NCI-H446 (cell line): ENCODE measurements at places on chromosomes 16 and 17.

- no peak for DNase-seq
These were observed 31.1 kb downstream of the ADCY7 start for GRCh38 chr16:50297301-50298074.

DNA sequence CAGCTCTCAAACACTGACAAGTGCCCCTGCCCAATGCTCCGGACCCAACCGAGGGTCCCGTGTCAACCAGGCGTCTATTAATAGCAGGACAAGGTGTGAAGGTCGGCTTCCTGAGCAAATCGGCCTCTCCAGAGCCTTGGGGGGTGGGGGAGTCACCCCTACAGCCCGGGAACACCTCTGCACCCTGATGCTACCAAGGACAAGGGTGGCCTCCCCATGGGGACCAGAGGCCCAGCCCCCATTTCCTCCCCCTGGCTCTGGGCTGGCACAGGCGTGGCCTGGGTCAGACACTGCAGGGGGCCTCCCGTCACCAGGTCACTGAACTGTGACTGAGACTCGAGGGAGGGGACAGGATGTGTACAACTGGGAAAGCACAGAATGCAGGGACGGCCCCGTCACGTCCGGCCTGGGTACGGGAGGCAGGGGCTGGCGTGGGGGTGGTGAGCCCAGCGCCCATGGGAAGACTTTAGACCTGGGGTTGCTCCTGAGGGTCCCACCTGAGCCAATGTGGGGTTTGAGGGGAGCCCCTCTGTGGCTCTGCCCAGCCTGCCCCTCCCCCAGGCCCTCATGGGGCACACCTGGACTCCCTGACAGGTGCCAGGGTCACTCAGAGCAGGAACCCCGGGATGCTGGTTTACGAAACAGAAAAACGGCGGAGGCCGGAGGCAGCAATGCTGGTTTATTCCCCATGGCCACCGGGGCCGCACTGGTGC, 579 bp upstream of the CYBA start:
- no peak for DNase-seq

GRCh38 chr16:73610160-73610559, 562.2 kb upstream of the ZFHX3 start:
- DNase-seq, result no peak

DNA sequence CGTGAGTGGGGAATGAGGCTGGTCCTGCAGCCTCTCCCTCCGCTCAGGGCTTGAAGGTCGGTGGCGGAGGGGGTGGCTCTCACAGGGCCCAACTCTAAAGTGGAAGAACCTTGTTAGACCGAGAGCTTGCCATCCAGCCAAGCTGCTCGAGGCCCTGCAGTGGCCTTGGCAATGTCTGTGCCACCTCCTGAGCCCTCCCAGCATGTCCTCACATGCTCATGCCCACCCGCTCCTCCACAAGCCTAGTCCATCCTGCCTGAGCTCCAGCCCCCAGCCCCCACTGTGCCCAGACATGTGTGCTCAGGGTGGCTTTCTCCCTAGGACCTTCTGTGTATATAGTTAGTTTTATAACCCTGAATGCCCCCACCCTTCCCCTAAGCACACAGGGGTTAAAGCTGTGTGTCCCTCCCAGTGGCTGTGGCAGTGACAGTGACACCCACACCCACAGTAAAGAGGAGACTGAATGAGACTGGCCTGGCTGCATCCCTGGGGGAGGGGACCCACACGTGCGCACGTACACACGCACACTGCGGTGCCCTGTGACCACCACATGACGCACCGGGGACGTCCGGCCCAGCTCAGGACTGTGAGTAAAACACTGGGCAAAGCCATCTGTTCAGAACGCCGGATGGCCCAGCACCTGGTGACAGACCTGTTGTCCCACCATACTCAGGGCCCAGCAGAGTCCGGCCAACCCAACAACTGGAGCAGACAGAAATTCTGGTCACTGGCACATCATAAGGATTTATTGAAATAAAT, 15.6 kb downstream of the PDK2 start:
- DNase-seq, result no peak

GRCh38 chr17:50203604-50204345, 2.3 kb upstream of the COL1A1 start:
- no peak for DNase-seq

DNA sequence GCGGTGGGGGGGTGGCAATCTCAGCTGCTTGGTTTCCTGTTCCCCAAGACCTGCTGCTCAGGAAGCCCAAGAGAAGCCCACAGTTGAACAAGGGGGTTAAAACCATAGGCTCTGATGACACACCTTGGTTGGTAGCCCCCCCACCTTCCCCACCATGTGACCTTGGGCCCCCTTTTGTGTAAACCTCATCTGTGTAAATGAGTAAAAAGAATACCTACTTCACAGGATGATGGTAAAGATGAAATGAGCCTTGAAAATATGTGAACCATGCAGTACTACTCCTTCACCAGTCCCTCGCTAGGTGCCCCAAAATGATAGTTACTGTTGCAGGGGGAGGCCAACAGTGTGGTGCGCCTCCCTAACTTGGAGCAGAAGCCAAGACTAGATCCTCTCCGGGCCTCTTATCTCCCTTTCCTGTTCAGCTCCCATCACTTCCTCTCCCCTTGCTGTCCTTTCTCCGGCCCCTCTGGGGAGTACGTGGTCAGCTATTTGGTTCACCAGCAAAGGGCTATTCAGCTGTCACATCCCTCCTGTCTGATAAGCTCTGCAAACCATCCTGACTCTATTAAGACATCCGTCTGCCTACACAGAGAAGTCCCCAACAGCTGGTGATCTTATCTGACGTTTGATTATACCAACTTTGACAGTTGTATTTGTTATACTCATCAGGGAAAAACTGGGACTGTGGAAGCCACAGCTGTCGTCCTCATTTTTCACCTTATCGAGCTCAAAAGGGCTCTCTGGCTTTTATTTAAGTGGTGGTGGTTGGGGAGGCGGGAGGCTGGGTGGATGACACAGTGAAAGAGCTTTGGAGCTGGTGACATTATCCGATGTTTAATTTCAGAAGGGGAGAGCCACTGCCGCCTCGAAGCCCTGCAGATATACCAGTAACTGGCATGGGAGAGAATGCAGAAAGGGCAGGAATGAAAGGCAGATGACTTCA, 19.9 kb downstream of the DCAKD start:
- DNase-seq, result no peak

GRCh38 chr17:59002848-59003247, 103.8 kb downstream of the TRIM37 start:
- no peak for DNase-seq
